ENCODE measurements at places on chromosomes 1 and 21.

DNA sequence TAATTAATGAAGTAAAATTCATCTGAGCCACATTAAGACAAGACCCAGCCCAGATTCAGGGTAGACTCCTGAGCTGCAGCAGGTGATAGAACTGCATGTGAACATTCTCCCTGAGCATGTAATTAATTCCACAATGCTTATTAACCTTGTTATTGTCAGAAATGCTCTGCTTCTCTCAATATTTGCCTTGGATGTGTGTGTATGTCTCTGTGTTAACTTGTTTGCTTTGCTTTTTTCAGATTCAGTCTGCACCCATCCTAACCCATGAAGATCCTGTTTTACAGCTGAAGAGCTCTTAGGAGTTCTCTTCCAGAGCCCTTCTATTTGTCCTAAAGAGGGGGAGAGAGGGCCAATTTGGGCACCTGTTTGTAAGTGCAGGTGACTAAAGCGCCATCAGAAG, 143.2 kb upstream of the BMP8A start:
- DNase-seq = no peak

DNA sequence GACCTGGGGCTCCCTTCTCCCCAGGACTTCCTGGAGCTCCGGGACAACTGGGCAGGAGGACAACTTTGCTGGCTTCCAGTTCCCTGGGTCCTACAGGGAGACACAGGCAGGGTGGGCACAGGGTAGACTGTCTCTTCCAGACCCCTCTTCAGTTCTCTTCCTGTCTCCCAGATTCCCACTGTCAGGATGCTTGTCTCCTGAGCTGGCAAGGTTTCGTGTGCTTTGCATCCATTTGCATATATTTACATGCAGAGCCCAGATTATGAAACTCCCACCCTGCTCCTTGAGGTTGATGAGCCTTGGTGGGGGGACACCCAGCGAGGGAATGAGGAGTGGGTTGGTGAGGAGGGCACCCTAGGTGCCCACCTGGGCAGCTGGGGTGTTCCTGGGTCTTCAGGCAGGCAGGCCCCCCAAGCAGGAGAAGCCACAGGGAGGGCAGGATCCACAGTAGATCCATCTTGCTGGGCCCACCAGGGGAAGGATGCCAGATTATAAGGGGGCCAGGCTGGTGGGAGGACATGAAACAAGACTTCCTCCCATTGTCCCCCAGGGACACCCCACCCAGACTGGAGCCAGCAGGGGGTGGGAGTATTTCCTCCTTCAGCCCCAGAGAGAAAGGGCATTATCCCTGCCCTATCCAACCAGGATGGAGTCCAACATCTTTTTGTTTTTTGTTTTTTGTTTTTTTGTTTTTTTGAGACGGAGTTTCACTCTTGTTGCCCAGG, at the start of gene FCN3:
Gene FCN3, minus strand, starts transcription at position 463 of the 725 bp plus-strand sequence. Its CDS starts 6 bp downstream, at position 457.
- DNase-seq = no peak

GRCh38 chr1:116568662-116569380, 2.0 kb downstream of the CD58 start:
- DNase-seq = no peak

DNA sequence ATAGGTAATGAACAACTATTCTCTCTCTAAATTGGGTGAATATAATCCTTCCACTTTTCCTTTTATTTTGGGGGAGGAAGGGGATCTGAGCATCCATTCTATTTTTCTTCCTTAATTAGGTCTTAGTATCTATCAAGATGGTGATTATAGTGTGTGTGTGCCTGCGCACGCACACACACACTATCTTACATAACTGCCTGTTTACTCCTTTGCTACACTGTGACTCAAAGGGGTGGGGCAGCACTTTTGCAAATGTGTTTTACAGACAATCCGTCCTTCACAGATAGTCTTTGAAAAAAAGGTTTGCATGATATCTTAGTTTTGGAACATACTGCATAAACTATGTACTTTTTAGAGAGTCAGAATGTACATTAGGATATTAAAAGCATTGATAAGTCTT, 191.5 kb downstream of the SDCCAG8 start:
- DNase-seq = no peak

DNA sequence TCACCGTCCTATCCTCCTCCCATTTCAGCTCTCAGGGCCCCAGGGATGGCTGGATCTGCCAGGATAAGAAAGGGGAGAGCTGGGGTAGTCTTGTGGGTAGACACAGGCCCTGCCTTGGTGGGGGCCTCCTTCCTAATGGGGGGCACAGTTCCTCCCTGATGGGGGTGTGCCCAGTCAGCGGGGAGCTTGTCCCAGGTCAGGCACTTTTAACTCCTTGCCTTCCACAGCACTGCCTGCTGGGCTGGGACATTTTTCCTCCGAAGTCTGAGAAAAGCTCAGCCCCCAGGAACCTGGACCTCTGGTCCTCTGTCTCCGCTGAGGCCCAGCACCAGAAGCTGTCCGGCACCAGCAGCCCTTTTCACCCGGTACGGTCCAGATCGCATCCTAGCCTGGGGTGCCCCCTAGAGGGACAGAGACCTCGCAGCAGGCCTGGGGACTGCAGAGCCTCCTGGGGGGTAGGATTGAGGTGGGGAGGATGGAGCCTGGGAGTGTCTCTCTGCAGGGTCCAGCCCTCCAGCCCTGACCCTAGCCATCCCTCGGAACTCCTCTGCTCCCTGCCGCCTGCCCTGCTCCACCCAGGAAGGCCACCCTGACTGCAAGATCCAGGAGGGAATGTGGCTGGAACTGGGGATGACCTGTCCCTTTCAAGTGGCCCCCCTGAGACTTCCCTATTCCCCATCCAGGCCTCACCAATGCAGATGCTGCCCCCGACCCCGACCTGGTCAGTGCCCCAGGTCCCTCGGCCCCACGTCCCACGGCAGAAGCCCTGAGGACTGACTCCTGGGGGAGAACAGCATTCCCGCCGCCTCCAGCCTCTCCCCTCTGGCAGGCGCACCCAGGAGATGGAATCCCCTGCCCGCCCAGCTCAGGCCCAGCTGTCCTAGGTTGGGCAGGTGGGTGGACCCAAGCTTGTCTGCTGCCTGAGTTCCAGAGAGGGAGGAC, 12.0 kb downstream of the MIIP start:
- DNase-seq = peak; percentile 36

DNA sequence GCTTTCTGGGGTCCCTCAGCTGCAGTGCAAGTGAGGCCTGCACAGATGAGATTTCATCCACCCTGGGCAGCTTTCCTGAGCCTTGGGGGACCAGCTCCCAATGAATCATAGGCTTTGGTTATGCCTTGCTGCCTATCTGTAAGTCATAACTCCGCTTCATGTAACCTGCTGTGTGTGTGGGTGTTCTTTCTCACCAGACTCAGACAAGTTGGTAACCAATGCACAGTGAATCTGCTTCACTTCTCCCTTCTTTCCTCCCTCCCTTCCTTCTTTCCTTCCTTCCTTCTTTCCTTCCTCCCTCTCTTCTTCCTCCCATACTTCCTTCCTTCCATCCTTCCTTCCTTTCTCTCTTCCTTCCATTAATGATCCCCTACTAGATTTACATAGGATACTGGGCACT, 34.4 kb upstream of the PSMB2 start:
- DNase-seq = no peak

DNA sequence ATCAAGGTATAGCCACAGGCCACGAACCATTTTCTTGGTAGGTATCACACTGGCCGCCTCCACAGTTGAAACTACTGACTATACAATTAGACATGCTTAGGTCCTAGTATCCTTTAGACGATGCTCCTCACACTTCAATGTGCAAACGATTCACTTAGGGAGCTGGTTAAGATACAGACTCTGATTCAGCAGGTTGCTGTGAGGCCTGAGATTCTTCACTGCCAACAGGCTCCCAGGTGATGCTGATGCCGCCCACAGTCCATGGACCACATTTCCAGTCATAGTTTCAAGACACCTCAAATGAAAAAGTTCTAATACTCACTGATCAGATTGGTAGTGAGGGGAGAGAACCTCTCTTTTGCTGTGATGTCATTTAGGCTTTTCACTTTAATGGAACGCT, 6.8 kb downstream of the ATP5PO start:
- DNase-seq = no peak

DNA sequence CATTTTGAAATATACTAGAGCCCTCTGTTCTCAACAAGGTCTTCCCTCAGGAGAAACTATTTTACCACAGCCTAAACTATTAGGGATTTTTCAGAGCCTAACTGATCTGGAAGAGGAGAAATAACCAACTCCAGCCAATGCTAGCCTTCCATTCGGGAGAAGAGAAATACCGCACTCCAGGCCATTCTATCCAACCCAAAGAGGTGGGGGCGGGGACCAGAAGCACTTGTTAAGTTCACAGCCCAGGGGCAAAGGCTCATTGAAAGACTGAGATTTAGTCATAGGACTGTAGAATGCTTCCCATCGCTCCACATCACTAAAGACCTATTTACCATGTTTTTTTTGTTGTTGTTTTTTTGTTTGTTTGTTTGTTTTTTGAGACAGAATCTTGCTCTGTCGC, 35.4 kb upstream of the SLFNL1 start:
- no peak for DNase-seq

DNA sequence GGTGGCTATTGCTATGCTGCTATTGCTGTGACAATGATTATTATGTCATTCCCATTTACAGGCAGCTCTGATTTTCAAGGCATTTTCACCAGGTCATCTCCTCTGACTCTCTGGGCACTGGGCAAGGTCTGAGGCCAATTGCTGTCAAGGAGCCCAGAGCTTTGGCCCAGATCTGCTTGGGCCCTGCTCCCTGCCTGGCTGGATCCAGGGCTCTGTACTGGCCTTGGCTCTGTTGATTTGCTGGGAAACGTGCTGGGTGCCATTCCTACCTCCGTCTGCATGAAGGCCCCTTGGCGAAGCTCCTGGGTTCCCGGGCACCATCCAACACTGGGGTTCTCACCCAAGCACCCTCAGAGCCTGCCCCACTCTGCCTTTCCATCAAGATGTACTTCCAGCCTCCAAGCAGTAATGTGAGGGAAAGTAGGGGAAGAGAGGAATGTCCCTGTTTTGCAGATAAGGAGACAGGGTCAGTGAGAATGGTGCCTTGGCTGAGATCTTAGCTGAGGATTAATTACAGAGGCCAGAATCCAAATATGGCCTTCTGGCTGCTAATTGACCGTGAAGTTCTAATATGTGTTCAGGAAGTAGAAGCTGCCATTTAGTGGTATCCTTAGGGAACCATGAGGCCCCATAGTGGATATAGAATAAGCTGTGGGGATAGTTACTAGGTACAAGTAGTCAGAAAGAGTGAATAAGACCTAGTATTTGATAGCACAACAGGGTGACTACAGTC, 63.9 kb downstream of the HTR6 start:
- DNase-seq = no peak

GRCh38 chr1:162357681-162358266, 18.9 kb downstream of the SPATA46 start:
- peak; percentile 26 for DNase-seq

DNA sequence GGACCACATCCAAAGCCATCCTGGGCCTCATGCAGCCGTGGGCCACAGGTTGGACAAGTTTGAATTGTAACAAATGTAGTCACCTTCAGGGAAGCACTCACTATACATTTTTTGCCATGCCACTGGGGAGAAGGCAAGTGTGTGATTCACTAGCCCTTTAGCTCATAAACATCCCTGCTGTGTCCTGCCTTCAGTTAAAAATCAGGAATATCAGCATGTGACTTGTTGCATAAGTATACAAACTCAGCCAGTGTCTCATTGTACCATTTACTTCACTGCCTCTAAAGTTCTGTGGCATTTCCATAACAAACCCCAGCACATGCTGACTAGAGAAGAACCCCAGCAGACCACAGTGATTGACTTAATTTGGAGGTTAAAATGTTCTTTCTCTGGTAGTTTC, 142.0 kb upstream of the C1orf105 start:
- no peak for DNase-seq

- DNase-seq = no peak
These were observed 13.9 kb upstream of the CD2 start for GRCh38 chr1:116740296-116740695.

DNA sequence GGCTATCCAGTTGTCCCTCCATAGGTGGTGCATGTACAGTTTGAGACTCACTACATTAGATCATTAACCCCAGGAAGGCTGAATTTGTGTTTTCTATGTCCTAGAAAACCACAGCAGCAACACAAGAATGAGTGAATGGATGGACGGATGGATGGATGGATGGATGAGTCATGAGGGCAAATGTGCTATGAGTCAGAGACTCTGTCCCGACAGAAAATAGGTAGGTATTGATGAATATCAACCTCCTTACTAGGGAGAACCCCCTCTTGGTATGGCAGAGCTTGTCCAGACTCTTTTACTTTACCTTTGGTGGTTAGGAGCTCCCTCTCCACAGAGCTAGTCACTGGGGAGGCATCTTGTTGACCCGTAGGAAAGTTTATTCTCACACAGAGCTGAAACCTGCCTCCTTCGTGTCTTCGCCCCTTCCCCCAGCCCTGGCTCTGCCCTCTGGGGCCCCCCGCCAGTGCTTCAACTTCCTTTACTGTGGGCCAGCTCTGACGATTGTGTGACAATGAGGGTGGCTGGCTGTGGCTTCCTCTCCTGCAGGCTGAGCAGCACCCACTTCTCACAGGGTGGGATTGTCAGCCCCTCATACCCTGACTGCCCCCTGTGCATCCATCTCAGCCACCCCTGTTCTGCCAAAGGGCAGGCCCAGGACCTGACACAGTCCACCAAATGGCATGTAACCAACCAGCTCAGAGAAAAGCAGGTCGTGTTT, 145.2 kb downstream of the FOXD2 start:
- DNase-seq = peak; percentile 57

DNA sequence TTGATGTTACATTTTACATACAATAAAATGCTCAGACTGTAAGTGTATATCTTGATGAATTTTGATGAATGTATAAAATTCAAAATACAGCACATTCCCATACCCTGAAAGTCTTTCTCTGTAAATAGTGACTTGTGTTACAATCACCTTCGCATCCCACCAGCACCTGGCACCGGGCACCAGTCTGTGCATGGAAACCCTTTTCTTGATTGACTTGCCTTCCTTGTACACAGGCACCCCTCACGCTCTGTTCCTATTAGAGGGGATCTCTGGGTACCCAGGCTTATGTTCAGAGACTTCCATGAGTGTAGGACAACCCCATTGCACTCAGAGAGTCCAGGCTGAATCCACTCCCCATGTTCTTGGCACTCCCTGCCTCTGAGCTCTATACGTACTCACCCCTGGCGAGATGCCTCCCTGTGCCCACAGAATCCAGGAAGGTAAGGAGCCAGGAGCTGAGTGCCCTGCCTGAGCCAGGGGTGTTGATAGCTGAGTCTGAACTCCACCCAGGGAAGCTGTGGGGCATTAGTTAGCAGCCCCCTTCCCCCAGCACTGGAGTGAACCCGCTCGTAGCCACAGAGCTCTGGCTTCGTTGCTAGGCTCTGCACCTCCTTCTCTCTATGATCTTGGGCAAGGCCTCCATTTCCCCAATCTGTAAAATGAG, 22.5 kb upstream of the PKP1 start:
- no peak for DNase-seq
